Substantia nigra (tissue), 51 donors: ENCODE measurements at places on chromosomes 3 and 15.
A peak's percentile ranks its signal among the peaks of the same experiment; 100 is the strongest.

DNA sequence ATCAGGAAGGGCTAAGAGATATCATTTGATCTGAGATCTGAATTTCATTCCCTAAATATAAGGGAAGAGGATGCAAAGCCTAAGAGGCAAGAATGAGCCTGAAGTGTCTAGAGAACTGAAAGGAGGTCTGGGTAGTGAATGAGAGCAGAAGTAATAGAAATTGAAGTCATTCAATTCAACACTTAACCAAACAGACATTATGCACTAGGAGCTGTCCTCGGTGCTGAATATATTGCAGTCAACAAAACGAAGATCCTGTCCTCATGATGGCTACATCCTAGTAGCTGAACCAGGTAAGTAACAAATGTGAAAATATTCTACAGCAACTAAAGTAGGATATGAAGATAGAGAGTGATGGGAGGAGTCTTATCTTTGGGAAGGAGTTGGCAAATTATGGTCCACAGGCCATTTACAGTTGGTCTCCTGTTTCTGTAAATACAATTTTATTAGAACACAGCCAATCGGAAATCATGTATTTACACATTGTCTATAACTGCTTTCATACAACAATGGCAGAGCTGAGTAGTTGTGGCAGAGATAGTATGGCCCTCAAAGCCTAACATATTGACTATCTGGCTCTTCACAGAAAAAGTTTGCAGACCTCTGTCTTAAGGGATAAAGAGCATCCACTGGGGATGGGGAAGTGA lies 192.9 kb upstream of the CADPS start:
- DNase-seq: no peak

DNA sequence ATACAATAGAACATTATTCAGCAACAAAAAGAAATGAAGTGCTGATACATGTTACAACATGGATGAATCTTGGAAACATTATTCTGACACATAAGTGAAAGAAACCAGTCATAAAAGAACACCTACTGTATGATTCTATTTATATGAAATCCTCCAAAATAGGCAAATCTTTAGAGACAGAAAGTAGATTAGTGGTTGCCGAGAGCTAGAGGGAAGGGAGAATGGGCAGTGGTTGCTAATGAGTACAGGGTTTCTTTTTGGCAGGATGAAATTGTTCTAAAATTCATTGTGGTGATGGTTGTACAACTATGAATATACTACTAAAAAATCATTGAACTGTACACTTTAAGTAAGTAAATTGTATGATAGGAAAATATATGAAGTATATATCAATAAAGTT lies 6.3 kb upstream of the LRRC58 start:
- no peak for DNase-seq

DNA sequence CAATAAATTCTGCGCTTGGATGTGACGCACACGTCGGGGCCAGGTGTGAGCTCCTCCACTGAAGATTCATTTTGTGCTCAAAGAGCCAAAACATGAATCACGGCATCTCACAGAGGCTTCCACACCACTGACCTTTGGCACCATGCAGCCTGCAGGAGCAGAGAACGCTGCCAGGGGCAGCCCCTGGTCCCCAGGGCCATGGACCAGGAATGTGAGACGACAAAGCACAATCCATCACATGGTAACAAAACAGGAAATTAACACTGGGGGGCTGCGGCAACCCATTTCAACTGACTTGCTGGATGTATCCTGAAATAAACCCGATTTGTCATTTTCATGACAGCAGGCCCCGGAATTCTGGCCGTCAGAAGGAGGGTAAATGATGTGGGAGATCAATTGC lies 167.5 kb upstream of the IGF1R start:
- no peak for DNase-seq

GRCh38 chr3:2511356-2511755 lies 412.7 kb downstream of the CNTN4 start:
- DNase-seq: peak; percentile 3

DNA sequence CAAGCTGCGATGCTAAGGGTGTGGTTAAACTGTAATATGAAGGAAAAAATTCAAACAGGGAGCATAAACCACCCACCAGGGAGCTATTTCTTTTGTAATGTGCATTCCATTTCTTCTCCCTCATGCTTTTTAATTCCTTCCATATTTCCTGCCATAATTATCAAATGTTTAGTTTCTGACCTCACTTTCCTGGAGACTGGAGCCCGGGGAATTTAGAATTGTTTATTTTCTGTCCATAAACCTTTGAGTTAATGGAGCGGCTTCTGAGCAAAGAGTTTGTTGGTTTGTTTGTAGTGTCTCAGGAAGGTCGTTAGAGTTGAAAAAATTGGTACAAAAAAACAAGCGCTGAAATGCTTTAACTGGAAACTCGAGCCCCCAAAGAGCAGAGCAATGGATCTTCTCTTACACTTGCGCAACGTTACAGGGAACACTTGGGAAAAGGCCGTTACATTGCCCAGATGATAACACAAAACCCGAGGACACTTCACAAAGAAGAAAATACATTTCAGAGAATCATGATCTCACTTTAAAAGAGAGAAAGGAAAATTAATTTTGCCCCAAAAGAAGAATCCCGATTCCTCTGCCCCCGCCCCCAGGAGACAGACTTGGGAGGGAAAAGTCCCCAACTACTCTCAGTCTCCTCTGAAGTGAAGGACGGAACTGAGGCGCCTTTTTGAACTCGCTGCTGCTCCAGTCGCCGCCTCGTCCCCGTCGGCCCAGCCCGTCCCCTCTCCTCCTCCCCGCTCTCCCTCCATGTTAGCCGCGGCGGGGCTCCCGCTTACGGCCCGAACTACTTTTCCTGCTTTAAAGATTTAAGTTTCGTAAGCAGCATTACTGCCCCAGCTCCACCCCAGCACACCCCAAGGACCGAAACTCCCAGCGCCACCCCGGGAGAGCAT lies 842 bp downstream of the FSTL1 start:
- no peak for DNase-seq

- DNase-seq: no peak
These were observed 85.6 kb downstream of the NEDD4 start for GRCh38 chr15:55907797-55908196.

GRCh38 chr15:48385031-48385830 lies 54.0 kb downstream of the DUT start:
- DNase-seq: no peak

GRCh38 chr3:49421890-49422378 lies 339 bp downstream of the AMT start:
- no peak for DNase-seq

DNA sequence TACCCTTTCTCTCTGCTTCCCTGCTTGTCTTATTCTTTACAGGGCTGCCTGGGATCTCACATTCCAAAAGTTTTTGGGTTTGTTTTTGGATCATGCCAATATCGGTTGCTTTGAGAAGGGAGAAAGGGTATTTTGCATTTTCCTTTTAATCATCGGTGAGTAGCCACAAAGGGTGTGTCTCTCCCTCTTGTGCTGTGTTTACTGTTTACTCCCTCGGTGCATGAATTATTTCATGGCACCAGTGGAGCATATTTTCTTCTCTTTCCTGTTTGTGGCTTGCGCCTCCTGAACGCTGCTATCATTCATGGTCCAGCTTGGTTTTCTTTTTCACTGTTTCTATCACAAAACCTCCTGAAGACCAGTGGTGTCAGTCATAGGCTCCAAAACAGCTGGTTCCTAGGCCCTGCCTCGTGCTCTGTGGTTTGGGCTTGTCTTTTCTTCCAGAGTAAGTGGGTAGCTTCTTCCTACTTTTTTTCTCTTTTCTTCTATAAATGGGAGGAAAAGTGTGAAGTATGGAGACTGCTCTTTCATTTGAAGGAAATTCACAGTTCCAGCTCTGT lies 54.9 kb downstream of the IGF1R start:
- no peak for DNase-seq
